ENCODE measurements at places on chromosomes 4 and X.

- no peak for DNase-seq
These were observed 31.6 kb downstream of the TMEM31 start for GRCh38 chrX:103742339-103742738.

- no peak for DNase-seq
These were observed 18.8 kb upstream of the CHRNA9 start for GRCh38 chr4:40316333-40316781.

DNA sequence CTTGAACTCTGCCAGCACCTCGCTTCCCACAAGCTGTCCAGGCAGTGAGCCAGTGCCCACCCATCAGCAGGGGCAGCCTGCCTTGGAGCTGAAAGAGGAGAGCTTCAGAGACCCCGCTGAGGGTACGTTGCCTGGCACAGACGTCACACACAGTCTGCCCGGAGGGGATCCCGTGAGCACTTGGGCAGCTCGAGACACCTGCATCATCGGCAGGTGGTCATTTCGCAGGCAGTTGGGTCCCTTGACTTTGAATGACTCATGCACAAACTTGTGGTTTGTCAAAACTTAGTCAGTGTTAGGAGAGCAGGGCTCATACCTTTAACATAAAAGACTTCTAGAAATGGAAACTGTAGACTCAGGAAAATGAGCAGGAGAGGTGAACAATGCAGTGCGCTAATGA is 9.9 kb downstream of the TACC3 start:
- DNase-seq: no peak

GRCh38 chr4:17535906-17536305 is 20.9 kb downstream of the CLRN2 start:
- no peak for DNase-seq
